Fibroblast of lung (primary cell): ENCODE measurements at places on chromosomes 12 and 14. TPM values are rescaled to one million over a fixed set of nuclear protein-coding genes. Genes with fewer than 3 reads are reported as not detected.

DNA sequence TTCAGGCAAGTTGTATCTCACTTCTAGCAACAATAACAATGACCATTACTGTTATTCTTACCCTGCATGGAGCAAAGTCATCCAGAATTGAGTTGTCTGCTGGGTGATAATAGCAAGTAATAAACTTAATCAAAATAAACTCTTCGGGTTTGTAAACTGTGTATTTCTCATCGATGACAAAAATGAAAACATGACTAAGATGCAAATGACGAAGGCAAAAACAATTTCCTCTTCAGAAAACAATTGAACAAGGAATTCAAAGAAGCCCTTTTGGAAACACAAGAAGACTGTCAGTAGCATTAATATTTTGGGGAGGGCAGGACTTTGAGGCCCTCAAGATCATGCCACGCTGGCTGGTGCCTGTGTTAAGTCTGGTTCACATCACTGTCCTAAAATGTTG, 232.0 kb downstream of the BTG1 start:
- no peak for DNase-seq

DNA sequence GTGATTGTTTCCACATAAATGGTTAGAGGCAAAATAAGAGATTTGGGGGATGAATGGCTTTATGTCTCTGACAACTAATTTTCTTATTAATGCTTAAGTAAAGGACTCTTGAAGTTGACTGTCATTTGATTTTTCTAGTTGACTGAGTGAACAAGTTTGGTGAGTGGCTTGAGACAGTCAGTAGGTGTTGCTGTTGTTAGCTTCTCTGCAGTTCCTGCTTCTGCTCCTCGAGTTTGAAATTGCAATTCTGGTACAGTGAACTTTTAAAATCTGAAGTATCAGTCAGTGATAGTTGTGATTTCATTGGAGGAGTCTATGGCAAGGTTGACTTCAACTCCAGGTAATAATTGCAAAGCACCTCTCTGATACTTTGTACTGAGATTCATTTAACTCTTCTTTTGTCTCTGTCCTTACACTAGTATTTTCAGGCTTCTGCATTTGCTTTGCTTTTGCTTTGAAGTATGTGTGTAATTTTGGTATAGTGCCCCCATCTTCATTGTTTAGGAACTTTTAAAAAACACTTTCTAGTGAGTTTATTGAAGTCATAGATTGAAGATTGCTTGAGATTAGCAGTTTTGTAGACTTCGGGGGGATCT, 415.5 kb downstream of the PCNX1 start:
- peak; percentile 82 for DNase-seq

GRCh38 chr12:67270622-67271021, 1.5 kb downstream of the CAND1 start:
- no peak for DNase-seq

- no peak for DNase-seq
These were observed 33.4 kb upstream of the ERGIC2 start for GRCh38 chr12:29414368-29414767.

DNA sequence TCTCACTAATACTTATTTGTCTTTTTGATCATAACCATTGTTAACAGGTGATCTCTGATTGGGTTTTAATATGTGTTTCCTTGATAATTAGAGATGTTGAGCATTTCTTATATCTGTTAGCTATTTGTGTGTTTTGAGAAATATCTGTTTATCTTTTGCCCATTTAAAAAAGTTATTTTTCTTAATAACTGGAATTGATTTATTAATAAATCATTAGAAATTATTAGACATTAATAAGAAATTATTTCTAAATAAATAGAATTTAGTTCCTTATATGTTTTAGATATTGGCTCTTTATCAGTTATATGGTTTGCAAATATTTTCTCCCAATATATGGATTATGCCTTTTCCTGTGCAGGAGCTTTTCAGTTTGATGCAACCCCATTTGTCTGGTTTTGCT, 18.7 kb downstream of the TMX1 start:
- DNase-seq = no peak

- DNase-seq = no peak
These were observed 10.4 kb downstream of the TMEM229B start for GRCh38 chr14:67477926-67478799.

GRCh38 chr12:11749943-11750690, 100.6 kb downstream of the ETV6 start:
- no peak for DNase-seq

- no peak for DNase-seq
These were observed 470.1 kb upstream of the NOVA1 start for GRCh38 chr14:27067961-27068360.

IGFBP6 gene
- polyA plus RNA-seq = 229 and 274 TPM in 2 replicates

SERPINA10 gene
- not detected in 2 replicates for polyA plus RNA-seq

CLEC7A gene
- 0.03 TPM in 1 of 2 replicates, not detected in the other for polyA plus RNA-seq
